ENCODE measurements at places on chromosomes 3 and 15.

DNA sequence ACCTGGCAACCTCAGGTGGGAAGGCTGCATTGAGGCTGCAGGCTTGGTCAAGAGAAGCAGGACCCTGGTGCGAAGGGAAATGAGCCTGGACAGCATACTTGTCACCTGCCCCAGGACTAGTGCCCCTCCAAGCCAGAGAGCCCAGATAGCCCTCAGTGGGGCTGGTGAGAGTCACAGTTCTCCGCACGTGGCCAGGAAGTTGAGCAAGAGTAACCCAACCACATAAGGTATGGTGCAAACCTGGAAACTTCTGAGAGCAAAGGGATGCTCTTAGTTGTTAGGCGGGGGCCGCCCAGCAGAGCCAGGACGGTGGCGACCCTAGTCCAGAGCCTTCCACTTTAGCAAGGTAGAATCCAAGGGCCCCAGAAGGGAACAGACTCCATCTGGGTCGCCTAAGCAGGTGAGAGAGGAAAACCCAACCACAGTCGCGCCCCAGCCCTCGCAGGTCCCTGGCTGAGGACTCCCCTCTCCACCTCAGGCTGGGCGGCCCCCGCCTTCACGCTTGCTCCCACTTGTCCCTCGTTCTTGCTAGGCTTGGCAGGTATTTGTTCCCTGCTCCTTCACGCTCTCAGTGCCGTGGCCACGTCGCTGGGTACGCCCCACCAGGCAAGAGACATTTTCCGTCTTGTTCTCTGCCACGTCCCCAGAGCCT, 1.1 kb upstream of the VPS18 start:
- ATAC-seq = no peak

DNA sequence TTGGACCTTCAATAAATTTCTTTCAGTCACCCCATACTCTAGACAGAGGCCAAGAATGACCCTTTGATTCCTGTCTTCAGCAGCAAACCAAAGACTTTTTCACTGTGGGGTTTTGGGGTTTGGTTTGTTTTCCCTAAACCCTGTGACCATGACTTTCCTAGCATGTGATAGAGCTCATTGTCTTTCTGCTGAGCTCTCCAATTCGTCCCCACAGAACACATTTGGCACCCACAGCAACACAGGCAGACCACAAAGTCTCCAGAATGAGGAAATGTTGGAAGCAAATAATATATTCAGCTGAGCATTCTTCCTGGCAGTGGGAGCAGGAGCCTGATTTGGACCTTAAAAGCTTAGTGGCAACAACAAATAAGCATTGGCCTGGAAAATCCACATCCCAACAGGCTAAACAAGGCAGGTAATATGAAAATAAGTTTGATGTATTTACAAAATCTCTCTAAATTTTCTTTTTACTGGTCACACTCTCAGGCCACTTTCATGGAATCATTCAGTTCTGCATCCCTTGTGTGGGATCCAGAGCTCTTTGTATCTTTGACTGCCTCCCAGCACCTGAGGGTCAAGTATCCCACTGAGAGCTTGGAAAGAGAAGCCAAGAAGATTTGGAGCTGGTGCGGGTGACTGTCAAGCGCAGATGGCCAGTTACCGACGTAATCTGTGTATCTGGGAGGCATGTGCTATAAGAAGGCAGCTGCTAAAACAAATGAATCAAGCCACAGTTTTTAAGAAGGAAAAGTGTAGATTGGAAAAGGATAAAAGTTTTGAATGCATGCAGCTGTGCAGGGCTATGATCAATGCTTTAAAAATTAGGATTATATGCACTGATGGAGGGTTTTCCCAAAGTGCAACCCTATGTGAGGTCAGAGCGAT, 36.5 kb upstream of the CPB1 start:
- ATAC-seq = no peak

DNA sequence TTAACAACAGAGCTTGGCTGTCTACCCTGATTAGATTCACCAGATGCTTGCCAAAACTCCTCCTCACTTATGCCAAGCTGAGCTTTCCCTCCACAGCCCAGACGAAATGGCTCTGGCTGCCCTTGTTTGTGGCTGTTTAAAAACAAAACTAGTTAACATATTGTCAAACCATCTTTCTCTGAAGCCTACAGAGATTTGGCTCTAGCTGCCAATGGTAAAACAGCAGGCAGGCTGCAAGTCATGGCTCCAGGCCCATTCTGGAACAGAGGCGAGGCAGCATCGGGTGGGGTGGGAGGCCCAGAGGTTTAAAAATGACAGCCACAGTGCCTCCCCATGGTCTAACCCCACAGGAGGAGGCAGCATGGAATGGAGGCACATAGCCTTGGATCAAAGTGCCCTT, 75.9 kb downstream of the SCN5A start:
- ATAC-seq = no peak

- ATAC-seq = no peak
These were observed 8.6 kb upstream of the RPL29 start for GRCh38 chr3:52004163-52004787.

DNA sequence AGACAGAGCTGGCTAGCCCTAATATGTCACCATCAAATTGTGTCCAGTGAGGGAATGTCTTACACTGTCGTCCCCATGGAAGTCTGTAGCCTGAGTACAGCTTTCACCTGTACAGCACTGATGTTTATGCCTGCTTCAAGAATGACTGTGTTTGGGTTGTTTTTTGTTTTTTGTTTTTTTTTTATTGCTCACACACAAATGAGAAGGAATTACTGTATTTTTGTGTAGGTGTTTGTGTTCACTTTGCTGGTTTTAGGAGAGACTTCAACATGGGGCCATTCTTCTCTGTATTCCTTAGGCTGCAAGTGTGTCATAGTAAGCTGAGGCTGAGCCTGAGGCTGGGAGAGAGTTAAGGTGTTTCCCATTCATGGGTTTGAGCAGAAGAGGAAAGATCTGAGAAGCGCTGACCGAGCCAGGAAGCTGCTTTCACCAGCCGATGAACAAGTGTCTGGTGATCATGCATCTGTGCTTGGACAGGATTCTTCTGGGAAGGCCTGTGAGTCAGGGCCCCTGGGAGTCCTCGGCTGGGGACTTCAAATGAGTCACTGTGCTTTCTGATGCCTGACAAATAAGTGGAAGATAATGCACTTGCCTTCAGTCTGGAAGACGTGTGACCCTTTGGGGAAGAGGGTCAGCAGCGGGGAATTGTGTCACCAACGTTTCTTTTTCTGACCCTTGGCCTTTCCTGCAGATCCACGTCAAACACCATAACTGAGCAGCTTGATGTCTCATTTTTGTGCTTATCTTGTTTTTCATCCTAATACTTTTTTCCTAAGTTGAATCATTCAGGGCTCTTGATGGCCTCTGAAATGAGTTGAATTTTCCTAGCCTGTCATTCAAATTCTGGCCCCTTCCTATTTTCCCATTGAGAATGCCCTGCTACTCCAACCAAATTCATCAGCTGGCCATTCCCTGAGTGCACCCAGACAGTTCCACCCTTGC, 36.7 kb upstream of the ZBTB38 start:
- peak; percentile 75 for ATAC-seq

DNA sequence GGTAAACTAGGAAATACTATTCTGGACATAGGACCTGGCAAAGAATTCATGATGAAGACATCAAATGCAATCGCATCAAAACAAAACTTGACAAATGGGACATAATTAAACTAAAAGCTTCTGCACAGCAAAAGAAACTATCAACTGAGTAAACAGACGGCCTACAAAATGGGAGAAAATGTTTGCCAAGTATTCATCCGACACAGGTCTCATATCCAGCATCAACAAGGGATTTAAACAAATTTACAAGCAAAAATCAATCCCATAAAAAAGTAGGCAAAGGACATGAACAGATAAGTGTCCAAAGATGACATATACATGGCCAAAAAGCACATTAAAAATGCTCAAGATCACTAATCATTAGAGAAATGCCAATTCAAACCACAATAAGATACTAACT, 1088.9 kb downstream of the NAALADL2 start:
- ATAC-seq = no peak

- ATAC-seq = no peak
These were observed 23.5 kb upstream of the CA12 start for GRCh38 chr15:63405159-63405558.

DNA sequence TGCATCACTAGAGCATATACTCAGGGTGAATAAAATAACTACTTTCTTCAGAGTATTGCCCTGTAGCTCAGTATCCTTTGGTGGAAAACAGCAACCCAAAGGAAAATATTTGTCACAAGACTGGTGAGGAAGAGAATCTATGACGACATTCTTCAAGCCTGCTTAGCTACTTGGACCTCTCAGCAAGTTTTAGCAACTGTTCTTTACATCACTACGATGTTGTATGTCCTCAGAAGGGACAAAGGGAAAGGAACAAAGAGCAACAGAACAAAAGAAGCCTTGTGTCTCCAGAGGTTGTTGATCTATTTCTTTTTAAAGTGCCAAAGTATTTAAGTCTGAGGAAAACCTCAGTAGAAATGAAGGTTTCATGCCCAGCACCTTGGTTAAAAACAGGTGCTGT, 746.7 kb downstream of the NAALADL2 start:
- no peak for ATAC-seq

DNA sequence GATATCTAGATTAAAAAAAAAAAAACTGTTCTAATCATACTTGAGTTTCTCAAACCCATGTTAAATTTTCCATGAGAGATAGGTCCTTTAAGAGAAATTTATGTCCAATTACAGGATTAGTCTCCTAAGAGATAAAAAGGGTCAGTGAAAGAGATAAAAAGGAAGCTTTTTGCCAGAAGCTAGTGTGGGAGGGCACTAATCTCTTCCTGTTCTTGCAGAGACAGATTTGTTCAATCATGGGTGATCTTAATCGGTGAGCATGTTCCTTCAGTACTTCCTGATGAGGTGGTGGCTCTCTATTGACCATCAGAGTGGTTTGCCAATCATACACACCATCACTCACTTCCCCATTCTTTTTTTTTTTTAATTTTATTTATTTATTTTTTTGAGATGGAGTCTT, 16.9 kb upstream of the LPP start:
- ATAC-seq = peak; percentile 62

DNA sequence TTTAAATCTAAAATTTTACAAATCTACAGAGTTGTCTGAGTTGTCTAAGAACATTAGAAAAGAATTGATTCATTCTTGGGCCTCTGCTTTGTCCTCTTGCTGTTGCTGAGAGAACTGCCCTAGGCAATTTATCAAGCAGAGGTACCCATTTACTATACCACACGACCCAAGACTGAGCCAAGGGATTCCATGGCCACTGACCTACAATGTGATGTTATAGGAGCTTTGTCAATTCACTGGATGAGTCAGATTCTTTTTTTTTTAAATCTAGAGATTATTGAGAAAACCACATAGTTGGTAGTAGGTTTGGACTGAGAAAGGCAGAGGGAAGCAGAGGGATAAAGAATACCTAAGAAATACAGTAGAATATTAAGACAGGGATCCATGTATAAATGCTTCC, 55.3 kb downstream of the TRAT1 start:
- ATAC-seq = no peak

GRCh38 chr15:75107908-75108838, 84.8 kb downstream of the PPCDC start:
- ATAC-seq = peak; percentile 88

DNA sequence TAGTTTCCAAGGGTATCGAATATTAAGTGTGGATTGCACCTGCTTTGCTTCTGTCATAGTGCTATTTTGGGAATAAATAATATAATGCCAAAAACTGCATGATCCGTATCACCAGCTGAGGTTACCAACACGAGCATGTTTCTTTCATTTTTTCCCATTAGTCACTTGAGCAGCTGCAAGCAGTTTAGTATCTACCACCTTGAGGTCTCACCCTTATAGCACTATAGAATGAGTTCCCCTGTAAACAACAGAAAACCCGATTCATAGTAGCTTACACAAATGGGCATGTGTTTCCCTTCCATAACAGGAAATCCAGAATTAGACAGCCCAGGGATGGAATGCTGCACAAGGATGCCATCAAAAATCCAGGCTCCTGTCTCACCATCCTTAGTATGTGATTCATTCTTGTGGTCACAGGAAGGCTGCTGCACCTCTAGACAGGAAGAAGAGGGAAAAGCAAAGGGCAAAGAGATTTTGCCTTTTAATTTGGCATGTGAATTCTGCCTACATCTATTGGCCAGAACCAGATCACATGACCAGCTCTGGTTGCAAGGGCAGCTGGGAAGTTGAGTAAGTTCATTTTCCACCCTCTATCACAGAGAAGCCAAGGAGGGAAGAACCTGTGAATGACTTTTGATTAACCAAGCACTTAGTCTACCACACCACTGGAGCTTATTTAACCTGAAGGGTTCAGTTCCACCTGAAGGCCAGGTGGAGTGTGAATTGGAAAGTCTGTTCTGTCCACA, 91.3 kb upstream of the SLC25A36 start:
- no peak for ATAC-seq

DNA sequence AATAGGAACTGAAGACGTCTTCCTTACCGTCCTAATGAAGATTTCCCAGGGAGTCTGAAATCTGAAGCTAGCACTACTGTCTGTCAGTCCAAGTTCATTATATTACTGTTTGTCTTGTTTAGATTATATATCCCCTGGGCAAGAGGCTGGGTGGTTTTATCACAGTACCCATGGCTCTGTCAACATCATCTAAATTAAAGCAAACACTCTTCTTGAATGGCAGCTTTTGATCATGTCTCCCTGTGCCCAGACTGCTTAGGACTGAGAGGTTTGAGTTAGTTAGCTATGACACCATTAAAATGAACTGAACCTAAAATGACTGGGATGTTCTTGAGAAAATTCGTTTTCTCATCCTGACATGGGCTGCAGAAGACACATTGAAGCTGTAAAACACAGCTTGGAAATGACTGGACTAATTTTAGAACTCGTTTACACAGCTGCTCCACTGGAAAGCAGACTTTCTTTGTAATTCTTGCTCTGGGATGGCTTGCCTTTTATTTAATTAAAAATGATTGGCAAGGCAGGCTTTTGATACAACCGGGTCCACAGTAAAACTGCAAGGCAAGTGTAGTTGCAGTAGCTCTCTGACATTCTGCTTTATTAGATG, 243.5 kb downstream of the MFSD1 start:
- no peak for ATAC-seq

- no peak for ATAC-seq
These were observed 30.0 kb downstream of the PDHB start for GRCh38 chr3:58403513-58404109.

GRCh38 chr3:102183186-102183585, 251.6 kb upstream of the ZPLD1 start:
- ATAC-seq = no peak
